ENCODE measurements at places on chromosomes 5 and 9.

DNA sequence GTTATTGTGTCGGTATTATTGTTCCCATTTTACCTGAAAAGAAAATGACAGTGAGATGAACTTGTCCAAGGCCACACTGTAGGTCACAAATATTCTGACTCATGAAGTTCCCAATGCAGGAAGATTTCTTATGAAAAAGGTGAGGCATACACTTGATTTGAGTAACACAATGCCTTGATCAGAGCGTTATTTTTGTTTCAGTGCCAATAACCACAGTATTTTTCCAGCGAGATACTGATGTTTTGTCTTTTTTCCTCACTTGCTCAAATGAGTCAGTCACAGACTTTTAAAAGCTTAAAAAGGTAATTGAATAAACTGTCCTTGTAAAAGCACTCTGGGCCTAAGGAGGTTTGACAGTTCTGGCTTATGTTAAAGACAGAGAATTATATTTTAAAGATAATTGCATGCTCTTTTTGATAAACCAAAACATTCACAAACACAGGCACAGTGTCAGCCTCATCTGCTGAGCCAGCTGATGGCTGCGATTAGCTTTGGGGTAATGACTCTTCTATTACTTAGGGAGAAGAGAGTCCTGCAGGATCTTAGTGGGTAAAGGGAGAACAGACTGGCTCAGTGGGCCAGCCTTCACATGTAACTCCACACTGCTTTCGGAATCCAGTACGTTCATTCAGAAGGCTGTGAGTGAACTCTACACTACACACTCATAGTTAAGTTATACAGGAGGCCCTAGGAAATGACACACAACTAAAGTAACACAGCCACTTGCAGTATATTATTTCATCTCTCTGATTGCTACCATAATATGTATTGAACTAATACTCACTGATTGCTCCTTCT lies 165.5 kb upstream of the CD180 start:
- no peak for DNase-seq

DNA sequence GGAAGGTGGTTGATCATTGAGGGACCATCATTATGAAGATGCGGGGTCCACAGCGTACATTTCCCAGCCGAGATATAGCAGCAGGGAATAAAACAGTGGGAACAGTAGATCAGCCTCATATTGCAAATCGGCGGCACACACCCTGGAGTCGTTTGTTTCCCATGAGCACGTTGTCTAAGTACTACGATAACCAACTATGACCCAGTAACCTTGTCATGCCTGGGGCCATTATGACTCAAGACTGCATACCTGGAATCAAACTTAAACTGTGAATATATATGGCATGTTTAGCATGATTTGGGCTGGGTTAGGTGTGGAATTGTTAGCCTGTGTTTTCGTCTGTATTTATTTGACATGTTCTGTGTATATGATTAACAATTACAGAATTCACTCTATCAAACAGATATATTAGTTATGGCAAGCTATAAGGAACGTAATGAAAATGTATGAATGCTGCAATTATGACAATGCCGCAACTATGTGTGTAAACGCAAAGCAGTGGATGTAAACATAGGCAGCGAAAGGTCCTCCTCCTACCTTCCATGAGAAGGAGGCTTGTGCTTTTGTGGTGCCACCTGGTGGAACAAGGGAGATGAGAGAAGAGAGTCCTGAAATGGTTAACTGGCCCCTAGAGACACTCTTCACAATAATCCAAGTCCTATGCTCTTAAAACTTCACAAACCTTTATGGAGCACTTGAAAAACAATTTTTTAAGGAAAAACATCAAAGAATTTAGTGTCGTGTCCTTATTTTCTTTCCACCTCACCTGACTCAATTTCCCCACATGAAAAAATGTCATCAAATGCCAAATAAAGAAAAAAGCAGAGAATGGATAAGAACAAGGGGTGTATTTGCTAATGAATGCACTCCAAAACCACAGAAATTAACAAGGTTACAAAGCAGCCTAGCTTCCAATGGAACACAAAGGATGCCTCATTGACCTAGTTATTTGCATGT lies 47.1 kb downstream of the SEMA5A start:
- no peak for DNase-seq

DNA sequence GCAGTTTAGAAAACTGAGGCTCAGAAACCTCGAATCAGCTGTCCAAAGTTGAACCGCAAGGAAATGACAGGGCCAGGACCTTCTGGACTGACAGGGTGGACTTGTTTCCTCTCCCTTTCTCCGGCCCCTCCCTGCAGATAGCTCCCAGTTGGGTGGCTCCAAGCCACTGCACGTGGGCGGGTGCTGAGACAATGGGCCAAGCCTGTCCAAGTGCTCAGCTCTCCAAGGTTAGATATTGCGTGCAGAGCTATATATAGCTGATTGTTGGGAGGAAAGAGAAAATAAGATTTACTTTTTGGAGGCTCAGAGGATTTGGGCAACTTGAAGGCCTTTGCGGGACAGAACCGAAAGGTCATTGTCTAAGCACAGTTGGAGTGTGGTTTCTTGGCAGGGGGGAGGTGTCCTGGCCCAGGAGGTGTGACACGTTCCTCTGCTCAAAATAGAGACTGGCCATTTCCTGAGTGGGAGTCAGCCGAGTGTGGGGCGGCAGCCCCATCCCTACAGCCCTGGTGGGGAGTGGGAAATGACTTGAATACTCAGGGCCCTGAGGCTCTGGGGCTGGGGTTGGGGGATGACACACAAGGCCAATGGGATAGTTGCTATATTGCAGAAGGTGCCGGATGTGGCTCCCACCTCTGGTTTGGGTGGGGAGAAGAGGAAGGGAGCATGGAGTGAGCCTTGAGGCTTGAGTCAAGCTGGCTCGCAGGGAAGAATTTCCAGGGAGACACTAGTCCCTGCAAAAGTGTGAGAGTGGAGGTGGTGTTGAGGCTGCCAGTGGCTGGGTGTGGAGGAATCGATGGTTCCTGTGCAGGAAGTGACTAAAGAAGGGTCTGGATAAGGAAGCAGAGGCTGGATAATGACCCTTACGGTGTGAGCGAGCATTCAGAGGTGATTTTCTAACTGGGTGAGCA lies 44.4 kb upstream of the SMAD5 start:
- DNase-seq: peak; percentile 62

DNA sequence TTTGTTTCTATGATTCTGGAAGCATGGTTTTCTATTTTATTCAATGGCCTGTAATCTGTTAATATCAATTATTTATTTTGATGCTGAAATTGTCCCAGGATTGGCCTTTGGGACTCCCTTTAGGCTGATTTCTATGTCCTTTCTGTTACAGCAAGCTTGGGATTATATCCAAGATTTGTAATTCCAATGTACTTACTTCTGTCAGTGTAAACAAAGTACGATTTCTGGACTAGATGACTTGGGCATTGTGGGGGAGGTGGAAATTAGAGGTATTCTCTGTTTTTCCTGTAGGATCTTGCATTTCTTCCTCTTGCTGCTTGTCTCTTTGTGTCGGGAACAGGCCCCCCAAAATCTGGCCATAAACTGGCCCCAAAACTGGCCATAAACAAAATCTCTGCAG lies 3.7 kb downstream of the PCDHGA12 start:
- DNase-seq: no peak

- peak; percentile 46 for DNase-seq
Measured at GRCh38 chr9:13278368-13279246, 885 bp downstream of the MPDZ start.

DNA sequence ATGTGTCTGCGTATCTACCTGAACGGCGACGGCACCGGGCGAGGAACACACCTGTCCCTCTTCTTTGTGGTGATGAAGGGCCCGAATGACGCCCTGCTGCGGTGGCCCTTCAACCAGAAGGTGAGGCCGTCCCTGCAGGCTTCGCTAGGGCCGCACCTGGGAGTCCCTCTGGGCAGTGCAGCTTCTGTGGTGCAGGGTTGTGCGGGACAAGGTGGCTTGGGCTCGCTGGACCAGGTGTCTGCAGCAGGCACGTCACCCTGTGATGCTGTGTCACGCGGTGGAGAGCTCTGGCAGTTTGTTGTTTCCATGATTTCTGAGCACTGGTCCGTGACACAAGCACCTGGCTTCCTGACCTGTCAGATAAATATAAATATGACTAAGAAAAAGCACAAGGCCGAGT lies 20.7 kb downstream of the FBXW5 start:
- DNase-seq: no peak

GRCh38 chr5:172658961-172659501 lies 18.0 kb downstream of the NEURL1B start:
- no peak for DNase-seq

DNA sequence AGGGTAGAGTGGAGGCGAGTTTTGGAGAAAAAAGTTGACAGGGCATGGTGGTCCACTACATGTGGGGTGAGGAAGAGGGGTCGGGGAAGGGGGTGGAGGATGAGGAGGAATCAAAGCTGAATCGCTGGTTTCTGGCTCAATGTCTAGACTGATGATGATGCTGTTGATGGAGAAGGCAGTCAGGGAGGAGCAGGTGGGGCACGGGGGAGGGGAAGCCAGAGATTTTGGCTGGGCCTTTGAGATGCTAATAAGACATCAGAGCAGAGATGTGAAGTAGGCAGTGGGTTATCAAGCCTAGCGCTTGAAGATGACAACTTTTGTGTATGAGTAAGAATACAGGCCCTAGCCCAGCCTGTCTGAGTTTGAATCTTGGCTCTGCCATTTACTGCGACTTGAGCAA lies 32.4 kb upstream of the TTC23L start:
- DNase-seq: no peak

DNA sequence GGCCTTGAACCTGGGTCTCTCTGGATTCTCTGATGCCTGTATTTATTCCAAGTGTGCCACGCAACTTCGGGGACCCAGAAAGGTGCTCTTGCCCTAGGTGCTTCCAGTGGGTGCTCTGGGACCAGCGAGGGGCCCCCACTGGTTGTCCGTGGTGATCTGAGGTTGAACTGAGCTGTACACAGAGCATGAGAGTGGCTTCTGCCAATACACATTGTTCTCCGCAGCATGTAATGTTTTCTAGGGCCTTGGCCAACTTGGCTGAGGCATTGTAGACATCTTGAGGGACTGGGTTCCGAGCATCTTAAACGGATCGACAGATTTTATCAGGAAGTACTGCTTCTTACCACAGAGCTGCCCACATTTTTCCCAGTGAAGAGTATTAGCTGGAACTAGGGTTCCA lies 117.9 kb downstream of the MTX3 start:
- no peak for DNase-seq

- DNase-seq: no peak
Measured at GRCh38 chr9:90508940-90509339, 133.7 kb downstream of the DIRAS2 start.

- no peak for DNase-seq
Measured at GRCh38 chr9:81595887-81596543, 93.3 kb downstream of the TLE1 start.

GRCh38 chr9:93801120-93801519 lies 154.0 kb downstream of the BARX1 start:
- DNase-seq: no peak

DNA sequence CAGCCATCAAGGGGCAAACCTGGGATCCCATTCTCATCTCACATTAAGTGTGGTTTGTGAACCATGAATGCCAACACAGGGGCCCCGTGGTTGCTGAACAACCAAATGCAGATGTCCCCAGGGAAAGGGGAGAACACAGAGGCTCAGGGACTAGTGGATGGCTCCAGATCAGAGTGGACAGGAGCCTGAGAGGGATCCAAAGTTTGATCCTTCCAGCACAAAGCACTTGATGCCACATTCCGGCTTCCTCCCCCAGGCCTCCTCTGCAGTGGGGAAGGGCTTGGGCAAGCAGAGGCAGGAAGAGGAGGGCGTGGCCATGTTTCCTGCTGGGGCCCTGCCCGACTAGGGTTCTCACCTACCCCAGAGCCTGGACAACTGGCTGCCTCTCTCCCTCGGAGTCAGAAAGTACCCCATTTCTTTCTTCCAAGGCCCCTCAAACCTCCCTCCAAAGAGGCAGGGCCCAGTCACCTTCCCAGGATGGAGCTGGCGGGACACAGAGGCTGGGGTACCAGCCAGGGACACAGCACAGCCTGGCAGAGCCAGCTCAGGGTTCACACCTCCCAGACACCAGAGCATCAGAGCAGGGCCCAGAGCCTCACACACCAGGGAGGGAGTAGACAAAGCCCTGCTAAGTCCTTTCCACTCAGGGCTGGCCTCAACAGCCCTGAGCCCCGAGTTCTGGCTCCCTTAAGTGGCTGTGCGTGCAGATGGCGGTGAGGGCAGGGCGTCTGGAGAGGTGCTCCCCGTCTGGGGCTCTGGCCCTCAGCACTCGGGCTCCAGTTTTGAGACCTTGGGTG lies 4.3 kb upstream of the RNF44 start:
- peak; percentile 81 for DNase-seq

DNA sequence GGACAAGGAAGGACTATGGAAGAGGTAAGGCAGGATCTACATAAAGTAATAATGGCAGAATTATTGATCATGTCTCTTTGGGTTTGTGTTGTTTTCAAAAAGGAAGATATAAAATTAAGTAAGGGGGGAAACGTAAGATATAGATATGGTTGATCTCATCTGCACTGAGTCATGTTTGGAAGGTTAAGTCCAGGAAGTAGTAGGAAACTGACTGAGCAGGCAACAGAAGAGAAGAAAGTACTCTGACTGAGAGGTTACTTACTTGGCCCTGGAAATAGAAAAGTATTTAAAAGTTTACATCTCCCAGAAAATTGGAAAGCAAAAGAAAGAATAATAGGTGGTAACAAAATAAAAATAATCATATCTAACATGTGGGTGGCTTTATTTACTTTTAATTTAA lies 405.3 kb upstream of the RGMB start:
- no peak for DNase-seq

All from ureter (tissue), 1 donor.